ENCODE measurements at places on chromosomes 5 and 9.
A peak's percentile ranks its signal among the peaks of the same experiment; 100 is the strongest.

- DNase-seq, result no peak
Observed at GRCh38 chr5:138177941-138178515, 402 bp downstream of the BRD8 start.

DNA sequence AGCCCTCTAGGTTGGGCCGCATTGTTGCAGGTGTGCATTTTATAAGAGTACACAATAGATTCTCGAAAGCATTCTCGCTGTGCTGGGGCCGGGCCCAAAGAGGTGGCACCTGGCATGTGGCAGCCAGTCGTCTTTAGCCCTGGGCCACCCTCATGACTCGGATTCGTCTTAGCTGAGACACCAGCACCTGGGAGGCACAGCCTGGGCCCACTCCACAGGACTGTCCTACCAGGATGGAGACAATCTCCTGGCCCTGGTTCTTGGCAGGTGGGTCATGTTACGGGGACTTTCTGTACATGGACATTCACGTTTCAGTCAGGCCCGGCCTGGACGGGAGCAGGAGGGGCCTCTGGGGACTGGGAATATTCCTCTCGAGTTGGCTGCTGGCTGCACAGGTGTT is 212.5 kb downstream of the FANCC start:
- DNase-seq, result no peak

DNA sequence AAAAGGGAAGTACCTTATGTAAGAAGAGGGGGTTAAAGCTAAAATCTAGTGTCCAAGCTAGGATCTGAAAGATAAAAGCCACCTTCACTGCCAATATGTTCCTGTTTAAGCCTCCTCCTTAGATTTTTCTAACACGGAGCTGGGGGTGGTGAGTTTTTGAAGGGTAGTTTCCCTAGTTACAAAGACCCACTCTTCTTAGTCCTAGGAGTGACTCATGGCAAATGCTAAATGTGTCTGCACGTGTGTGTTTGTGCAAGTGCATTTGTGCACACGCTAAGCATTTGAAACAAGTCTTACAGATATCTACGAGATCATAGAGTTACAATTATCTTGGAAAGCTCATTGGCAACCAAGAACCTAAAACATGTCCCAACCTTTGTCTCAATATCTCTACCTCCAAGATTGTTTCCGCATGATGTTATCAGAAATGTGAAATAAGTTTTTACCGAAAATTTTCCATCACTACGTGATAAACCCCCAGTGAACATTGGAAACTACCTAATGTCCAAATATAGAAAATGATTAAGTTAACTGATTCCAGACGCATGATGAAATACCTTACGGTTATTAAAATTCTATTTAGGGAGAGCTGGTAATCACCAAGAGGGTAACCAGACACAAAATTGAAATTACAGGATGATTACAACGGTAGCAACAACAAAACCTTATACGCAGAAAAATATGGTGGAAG is 78.0 kb upstream of the HRH2 start:
- no peak for DNase-seq

GRCh38 chr9:104950838-104951237 is 22.9 kb upstream of the ABCA1 start:
- no peak for DNase-seq

- DNase-seq, result no peak
Observed at GRCh38 chr5:32109236-32109635, 64.9 kb downstream of the GOLPH3 start.

GRCh38 chr5:56490971-56491468 is 257.9 kb upstream of the ANKRD55 start:
- DNase-seq, result no peak

GRCh38 chr9:130583271-130583670 is 3.9 kb downstream of the FUBP3 start:
- peak; percentile 73 for DNase-seq

- DNase-seq, result no peak
Observed at GRCh38 chr5:98827161-98827560, 53.7 kb downstream of the RGMB start.

DNA sequence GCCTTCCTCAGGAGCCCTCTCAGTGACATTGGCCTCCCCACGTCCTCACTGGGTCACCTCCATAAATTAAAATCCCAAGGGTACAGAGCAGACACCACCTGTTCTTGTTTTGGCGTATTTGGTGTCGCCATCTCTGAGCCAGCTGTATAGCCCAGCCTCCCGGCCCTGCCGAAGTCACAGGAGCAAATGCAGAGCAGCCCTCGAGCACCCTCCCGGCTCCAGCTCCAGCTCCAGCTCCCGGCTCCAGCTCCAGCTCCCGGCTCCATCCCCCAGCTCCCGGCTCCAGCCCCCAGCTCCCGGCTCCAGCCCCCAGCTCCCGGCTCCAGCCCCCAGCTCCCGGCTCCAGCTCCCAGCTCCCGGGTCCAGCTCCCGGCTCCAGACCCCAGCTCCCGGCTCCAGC is 74.3 kb downstream of the ZNF354C start:
- no peak for DNase-seq

- no peak for DNase-seq
Observed at GRCh38 chr5:156532921-156533320, 206.0 kb downstream of the SGCD start.

- DNase-seq, result no peak
Observed at GRCh38 chr9:79638806-79639205, 67.0 kb downstream of the TLE4 start.

- no peak for DNase-seq
Observed at GRCh38 chr5:68406767-68407241, 191.2 kb downstream of the PIK3R1 start.

DNA sequence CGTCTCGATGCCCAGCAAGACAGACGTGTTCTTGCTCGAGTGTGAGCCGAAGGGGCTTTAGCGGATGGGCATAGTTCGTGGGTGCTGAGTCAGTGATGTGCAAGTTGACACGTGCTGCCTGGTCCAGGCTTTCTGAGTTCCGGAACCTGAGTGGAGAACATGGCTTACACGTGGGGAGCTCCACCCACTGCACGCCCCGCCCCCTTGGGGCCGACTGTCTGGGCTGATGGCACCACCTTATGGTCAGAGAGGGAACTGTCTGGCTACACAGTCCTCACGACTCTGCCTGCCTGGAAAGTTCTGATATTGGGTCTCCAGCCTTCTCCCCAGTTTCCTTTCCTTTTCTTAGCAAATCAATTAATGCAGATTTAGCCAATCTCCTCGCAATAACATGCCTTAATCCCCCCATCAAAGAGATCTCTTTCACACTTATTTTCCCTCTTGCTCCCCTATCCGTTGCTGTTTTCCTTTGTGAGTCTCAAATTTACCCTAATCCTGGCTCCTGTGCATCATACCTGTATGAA is 3.8 kb upstream of the STC2 start:
- peak; percentile 64 for DNase-seq

DNA sequence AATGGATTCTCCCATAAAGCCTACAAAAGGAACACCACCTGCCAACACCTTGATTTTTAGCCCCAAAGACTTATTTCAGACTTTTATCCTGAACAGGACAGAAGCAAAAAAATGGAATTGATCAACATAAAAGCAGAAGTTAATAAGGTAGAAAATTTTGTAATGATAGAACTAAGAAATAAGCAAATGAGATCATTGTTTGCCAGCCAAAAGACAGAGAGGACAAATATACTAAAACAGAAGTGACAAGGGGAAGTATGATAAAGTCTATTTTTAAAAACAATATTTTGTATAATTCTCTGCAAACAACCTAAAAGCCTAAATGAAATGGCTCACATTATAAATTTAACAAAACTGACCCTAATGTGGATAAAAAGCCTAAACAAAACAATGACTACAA is 110.5 kb upstream of the PRSS3 start:
- DNase-seq, result no peak

GRCh38 chr9:111599955-111600343 is 502 bp upstream of the PTGR1 start:
- DNase-seq, result no peak

DNA sequence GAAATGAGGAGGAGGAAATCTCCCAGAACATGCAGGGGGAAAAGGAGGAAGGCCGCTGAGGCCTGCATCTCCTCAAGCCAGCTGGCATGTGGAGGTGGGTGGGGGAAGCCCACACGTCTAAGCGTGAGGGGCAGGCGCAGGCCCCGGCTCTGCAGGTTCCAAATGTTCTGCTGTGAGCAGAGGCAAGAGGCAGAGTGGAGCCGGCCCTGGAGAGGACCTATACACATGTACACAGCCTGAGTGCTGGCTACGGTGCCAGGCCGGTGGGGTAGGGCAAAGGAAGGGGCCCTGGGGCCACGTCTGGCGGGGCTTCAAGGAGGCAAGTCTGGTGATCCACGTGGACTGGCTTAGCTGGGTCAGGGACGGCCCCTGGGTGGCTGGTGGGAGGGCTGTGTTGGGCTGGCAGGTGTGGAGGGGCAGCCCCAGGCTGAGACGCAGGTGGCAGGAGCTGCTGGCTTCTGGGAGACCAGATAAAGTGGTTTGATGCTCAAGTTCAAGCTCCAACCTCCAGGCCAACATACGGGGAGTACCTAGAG is 26.4 kb downstream of the LPCAT1 start:
- no peak for DNase-seq

GRCh38 chr9:135893104-135893503 is 14.2 kb downstream of the CAMSAP1 start:
- no peak for DNase-seq

GRCh38 chr5:79872291-79872690 is 118.8 kb downstream of the MTX3 start:
- no peak for DNase-seq

- DNase-seq, result no peak
Observed at GRCh38 chr5:72368271-72368670, 48.1 kb downstream of the PTCD2 start.
